Urothelium cell line (cell line): ENCODE measurements at places on chromosomes 5 and 9.

DNA sequence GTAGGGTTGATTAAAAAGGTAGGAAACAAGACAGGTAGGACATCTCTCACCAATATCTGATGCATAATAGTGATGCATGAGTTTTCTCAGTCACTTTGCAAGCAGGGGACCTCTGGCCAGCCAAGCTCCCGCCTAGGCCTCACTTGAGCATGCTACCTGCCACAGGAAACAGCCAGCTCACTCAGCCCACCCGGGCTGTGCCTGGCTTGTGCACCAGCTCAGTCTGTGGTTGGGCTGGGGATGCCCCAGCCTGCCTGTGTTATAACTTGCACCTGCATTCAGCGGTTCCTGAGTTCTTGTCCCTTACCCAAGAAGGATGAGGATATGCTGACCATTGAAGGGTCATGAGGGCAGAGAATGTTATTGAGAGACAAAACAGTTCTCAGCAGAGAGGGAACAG lies 172.8 kb upstream of the PLCXD3 start:
- no peak for DNase-seq

GRCh38 chr5:42908086-42908485 lies 96.4 kb upstream of the SELENOP start:
- DNase-seq: no peak

- DNase-seq: no peak
Observed at GRCh38 chr5:33927685-33928084, 8.5 kb upstream of the RXFP3 start.

DNA sequence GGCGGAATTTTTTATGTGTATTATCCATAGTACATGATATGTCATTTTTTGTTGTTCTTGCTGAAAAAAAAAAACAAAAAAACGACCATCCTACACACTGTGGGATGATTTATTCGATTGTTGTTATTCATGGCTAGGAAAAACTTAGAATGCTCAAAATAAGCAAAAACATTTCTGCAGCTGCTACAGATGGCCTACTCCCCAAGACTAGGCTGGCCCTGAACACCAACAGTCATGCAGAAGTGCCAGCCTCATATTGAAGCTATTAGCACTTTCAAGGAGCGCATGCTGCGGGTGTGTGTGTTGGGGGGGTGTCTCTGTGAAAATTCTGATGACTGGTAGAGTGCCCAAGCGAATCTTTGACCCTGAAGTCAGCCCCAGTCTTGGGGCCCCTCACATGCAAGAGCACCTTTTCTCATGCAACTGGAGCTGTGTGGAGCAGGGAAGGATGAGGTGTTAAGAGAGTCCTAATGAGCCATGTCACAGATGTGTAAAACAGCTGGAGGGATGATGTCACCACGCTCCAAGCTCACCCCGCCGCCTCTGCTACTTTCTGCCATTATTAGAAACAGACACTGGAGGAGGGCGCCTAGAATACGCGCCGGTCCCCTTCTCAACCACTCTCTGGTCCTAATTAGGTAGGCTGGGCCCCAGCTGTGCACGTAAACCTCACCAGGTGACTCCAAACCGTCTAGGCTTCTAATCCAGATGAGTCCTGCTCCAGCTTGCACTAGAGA lies 61.0 kb upstream of the SMIM23 start:
- no peak for DNase-seq

DNA sequence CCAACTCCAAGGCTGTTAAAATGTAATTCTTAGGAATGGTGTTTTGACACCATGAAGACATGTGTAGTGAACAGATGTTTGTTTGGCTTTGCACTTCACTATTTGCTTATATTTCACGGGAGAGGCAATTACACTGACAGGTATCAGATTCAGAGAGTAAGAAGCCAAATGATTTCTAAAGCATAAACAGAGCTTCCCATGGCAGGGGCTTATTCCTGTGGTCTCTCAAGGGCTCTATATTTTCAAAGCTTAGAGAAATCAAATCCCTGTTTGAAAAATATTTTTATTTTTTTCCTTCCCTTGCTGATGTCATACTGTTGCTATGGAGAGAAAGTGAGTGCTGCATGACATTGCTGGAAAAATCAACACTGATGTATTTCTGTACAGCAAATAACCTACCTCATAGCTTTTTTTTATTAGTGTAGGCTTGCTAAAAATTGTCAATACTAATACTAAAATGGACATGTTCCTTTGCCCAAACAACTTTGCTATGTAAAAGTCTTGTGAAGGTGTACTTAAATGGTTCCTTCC lies 161.4 kb downstream of the GIN1 start:
- no peak for DNase-seq
